ENCODE measurements at places on chromosomes 7 and 10.

DNA sequence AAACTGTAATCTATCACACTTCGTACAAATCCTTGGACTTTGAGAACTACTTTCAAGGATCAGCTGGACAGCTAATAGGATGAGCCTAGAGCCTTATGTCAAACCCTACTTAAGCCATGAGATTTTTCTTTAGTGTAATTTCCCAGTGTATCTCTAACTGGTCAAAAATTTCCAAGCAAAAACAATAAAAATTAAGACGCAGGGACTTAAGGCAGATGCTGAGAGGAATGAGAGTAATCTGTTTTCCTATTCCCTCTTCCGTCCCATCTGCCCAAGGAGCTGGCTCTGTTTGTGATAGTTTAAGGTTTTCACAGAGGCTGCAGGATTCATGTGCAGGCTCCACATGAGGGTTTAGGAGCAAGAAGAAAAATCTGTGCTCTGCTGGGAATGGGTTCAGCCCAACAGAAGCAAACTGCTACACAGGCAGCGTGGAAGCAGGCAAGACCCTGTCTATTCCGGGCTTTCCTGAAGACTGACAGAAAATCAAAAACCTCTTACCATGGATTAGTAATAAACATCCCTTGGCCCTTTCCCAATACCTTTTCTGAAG is 62.2 kb downstream of the ARMH3 start:
- no peak for DNase-seq

DNA sequence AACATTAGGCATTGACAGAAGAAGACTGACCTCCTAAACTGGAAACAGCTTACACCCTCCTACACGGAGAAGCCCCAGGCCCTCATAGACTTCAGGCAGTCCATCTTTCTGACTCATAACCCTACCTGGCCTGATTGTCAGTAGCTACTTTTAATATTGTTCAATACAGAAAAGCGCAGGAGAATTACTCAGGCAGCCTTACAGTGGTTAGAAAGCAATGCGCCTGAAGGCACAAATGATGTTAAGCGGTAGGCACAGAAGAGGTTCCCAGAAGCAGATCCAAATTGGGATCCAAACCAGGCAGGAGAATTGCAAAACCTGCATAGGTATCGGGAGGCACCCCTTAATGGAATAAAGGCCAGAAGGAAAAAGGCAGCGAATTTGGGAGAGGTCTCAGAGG is 5.4 kb upstream of the CYREN start:
- DNase-seq = no peak

- no peak for DNase-seq
Observed at GRCh38 chr7:121954803-121955202, 81.8 kb downstream of the PTPRZ1 start.

- DNase-seq = no peak
Observed at GRCh38 chr10:61836888-61837754, 64.4 kb upstream of the ARID5B start.

GRCh38 chr7:139304517-139304916 is 36.6 kb upstream of the FMC1 start:
- DNase-seq = no peak

DNA sequence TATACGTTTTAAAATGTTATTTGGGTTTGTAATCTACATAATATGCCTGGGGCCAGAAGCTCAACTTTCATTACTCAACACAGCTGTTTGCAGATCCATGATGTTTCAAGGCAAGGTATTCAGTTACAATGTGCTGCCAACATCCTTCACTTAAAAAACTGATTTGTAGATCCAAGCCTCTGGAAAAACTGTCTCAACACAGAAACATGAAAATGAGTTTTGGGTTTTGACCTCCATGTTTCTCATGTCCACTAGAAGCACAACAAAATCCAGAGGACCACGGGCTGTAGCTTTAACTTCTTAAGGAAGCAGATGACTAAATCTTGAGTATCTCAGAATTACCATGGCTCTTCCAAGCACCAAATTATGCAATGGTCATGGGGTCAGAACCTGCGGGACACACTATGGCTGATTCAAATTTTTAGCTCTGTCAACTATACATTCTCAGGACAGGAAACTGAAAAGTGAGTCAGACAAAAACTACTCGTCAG is 247.1 kb upstream of the GRB10 start:
- no peak for DNase-seq

DNA sequence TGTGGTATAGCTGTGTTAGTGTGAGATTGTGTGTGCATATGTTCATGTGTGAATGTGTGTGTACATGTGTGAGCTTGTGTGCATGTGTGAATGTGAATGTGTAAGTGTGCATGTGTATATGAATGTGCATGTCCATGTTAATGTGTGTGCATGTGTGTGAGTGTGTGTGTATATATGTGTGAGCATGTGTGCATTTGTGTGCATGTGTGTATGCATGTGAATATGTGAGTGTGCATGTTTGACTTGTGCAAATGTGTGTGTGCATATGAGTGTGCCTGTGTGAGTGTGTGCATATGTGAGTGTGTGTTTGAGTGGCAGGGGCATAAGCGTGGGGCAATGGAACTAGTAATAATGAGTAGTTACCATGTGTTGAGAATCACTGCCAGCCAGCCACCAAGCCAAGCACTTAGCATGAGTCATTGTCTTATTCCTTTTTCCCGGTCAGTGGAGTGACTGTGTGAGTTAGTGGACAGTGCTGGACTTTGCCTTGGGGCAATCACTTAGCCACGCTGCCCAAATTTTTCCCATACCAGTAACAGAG is 46.3 kb upstream of the SHH start:
- DNase-seq = no peak

DNA sequence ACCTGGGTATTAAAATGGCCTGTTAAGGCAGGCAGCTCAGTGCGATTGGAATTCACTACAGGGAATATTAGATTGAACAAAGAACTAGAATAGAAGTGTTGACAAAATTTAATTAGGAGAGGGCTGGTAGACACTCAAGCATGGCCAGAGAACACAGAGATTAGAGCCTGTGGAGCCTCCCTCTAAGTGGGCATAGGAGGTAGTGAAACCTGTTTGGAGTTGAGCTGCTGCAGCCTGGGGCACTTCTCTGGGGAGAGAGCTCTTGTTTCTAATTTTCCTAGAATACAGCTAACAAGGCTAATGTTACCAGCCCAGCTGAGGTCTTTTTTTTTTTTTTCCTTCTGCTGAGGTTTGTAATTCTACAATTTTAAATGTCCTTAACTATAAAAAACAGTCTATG is 46.4 kb downstream of the TMEM168 start:
- no peak for DNase-seq

DNA sequence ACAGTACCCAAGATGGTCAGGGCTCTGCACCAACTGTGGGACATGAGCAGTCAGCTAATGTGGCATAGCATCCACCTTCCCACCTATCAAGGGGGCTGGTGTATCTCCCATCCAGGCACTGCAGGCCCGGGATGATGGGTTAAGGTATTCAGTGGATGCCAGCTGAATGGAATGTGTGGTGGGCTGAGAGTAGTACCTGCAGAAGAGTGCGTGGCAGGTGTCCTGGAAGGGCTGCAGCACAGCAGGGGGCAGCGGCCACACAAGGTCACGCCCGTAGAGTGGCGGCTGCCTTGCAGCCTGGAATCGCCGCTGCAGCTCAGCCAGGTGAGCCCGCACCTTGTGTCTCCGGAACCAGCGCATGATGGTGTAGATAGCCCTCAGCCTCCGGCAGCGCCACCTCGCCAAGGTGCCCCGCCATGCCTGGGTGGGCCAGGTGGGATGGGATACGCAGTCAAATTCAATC is 13.3 kb downstream of the MYO1G start:
- no peak for DNase-seq

DNA sequence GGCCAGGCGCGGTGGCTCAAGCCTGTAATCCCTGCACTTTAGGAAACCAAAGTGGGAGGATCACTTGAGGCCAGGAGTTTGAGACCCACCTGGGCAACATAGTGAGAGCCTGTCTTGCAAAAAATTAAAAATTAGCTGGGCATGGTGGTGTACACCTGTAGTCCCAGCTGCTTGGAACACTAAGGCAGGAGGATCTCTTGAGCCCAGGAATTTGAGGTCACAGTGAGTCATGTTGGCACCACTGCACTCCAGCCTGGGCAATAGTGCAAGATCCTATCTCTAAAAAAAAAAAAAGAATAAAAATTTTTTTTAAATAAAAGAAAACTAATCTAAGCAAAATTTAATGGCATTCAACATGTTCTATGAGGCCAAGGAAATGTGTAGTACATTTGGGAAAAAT is 44.9 kb upstream of the UBN2 start:
- no peak for DNase-seq

DNA sequence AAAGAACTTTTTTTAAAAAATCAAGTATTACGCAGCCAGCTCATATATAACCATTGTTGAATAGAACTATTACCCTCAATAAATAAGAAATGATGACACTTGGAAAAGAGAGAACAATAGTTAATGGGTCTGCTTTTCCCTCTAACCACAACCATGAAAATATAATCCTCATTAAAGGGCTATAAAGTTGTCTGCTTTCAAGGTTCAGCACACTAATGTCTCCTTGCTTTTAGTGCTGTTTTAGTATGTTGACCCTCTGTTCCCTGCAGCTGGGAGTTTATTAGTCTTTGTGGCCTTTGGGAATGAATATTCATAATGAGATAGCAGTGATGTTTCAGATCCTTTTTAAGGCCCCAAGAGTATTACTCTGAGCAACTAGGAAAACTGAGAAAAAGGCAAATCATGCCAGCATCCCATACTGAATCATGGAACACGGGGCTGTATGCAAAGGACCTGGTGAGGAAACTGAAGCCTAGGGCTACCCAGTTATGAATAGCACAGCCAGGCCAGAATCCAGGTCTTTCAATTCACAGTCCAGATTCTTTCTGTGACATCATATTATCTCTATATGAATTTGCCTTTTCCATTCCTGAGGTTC is 332.0 kb upstream of the LRGUK start:
- no peak for DNase-seq

DNA sequence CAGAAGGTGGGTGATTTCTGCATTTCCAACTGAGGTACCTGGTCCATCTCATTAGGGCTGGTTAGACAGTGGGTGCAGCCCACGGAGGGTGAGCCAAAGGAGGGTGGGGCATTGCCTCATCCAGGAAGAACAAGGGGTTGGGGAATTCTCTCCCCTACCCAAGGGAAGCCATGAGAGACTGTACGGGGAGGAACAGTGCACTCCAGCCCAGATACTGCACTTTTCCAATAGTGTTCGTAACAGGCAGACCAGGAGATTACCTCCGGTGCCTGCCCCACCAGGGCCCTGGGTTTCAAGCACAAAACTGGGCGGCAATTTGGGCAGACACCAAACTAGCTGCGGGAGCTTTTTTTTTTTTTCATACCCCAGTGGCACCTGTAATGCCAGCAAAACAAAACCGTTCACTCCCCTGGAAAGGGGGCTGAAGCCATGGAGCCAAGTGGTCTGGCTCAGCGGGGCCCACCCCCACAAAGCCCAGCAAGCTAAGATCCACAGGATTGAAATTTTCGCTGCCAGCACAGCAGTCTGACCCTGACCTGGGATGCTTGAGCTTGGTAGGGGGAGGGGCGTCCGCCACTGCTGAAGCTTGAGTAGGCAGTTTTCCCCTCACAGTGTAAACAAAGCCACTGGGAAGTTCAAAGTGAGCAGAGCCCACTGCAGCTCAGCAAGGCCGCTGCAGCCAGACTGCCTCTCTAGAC is 31.2 kb downstream of the ARMC10 start:
- DNase-seq = no peak

DNA sequence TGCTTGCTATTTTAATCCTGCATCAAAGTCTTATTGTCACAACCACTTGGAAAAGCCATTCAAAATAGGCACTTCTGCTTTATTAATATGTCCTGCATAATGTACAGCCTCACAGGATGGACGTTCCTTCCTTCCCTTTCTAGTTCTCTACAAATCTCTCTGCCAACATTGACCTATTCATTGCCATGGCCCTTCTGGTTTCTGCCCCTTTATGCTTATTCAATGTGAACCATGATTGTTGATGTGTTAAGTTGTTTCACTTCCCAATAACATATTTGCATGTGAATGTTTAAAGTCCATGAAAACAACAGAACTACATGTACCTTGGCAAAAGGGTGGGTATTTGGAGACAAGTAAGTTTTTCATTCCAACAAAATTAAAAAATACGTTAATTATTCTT is 45.7 kb downstream of the COL28A1 start:
- DNase-seq = no peak

DNA sequence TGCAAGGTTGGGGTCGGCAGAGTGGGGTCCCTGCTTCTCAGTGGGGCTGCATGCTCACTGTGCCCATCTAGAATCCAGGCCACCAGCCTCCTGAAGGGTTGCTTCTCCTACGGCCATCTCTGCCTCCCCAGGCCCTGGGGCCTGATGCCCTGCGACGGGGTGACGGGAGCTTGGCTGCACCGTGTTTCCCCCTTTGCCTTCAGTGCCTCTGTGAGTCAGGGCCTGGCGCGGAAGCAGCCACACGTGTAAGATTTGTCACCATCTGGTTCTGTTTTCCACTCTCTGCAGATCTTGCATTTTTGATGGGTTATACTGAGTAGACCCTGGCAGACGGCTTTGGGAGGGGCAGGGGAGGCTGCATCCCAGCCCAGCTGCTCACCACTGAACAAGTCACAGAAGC is 7.2 kb downstream of the ADAMTS14 start:
- no peak for DNase-seq

- no peak for DNase-seq
Observed at GRCh38 chr10:132685101-132685891, 100.7 kb downstream of the NKX6-2 start.

DNA sequence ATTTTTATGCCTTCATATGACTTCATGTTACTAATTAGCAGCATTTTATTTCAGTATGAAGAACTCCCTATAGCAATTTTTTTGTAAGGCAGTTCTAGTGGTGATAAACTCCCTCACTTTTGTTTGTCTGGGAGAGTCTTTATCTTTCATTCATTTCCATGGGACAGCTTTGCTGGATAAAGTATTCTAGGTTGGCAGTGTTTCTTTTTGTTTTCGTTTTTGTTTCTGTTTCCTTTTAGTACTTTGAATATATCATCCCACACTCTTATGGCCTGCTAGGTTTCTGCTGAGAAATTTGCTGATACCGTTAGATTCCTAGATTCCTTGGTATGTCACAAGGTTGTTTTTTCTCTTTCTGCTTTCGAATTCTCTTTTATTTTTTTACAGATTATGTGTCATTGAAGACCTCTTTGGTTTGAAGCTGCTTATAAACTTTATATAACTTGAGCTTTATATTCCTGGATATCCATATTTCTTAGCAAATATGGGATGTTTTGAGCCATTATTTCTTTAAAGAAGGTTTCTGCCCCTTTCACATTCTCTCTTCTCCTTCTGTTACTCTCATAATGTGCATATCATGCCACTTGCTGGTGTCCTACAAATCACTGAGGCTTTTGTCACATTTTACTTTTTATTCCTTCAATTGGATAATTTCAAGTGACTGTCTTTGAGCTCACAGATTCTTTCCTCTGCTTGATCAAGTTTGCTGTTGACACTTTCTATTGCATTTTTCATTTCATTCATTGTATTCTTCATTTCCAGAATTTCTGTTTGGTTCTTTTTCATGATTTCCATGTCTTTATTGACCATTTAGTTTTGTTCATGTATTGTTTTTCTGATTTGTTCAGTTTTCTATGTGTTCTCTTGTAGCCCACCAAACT is 28.9 kb upstream of the AHR start:
- no peak for DNase-seq

DNA sequence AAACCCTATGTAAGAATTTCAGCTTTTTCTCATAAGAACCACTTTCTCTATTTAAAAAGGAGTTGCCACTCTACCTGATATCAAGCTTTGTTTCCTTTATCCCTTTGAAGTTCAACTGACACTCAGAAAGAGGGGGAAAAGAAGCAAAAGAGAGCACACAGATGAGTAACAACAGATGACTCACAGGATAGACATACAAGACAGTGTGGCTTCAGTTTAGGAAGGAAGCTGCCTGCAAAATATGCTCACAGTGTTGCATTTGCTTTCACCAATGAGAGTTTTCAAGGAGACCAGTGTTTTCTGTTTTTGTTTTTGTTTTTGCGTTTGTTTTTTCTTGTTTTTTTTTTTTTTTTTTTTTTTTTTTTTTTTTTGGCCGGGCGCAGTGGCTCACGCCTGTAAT is 1181.6 kb downstream of the DNAJB9 start:
- no peak for DNase-seq

Measured in stimulated activated CD4-positive, alpha-beta T cell treated with anti-CD3 and anti-CD28 coated beads, Interleukin-15, amount 100 ng/mL, for 1 hour (primary cell).